ENCODE measurements at places on chromosomes 5 and 9. TPM values are rescaled to one million over a fixed set of nuclear protein-coding genes. Genes with fewer than 3 reads are reported as not detected.

The TSLP gene
- polyA plus RNA-seq, result 0.41 TPM

The PCA3 gene
- not detected for polyA plus RNA-seq

The NIPAL4 gene
- 0.19 TPM for polyA plus RNA-seq

The DND1 gene
- 2.2 TPM for polyA plus RNA-seq

The PCDHB13 gene
- polyA plus RNA-seq, result 0.12 TPM

The HSD17B4 gene
- 149 TPM for polyA plus RNA-seq

The C5orf58 gene
- polyA plus RNA-seq, result 0.35 TPM

The ORM2 gene
- polyA plus RNA-seq, result 0.18 TPM

The FAM174A gene
- polyA plus RNA-seq, result 9.5 TPM

The CATSPER3 gene
- 0.39 TPM for polyA plus RNA-seq

The SERF1A gene
- polyA plus RNA-seq, result 5.0 TPM

The VLDLR gene
- 1.6 TPM for polyA plus RNA-seq

The EHMT1 gene
- 54.9 TPM for polyA plus RNA-seq

The NMUR2 gene
- not detected for polyA plus RNA-seq

The IFNA21 gene
- polyA plus RNA-seq, result not detected

The BTNL8 gene
- polyA plus RNA-seq, result 0.67 TPM

The GABBR2 gene
- 0.03 TPM for polyA plus RNA-seq

The OTULINL gene
- 3.8 TPM for polyA plus RNA-seq

The IGFBPL1 gene
- polyA plus RNA-seq, result not detected

The TRIM7 gene
- 1.3 TPM for polyA plus RNA-seq

The CSF1R gene
- polyA plus RNA-seq, result 23.1 TPM

The GPRIN1 gene
- 0.13 TPM for polyA plus RNA-seq

The SLC4A9 gene
- 0.05 TPM for polyA plus RNA-seq

The TLX3 gene
- not detected for polyA plus RNA-seq

The IL11RA gene
- polyA plus RNA-seq, result 37.7 TPM

The PLAC8L1 gene
- 0.41 TPM for polyA plus RNA-seq

The ACTBL2 gene
- not detected for polyA plus RNA-seq

The MED10 gene
- polyA plus RNA-seq, result 43.2 TPM

The IL9 gene
- not detected for polyA plus RNA-seq

The SVEP1 gene
- 3.7 TPM for polyA plus RNA-seq

The CCDC69 gene
- polyA plus RNA-seq, result 90.3 TPM

The IFNK gene
- not detected for polyA plus RNA-seq
